ENCODE measurements at places on chromosomes 7 and 10. TPM values are rescaled to one million over a fixed set of nuclear protein-coding genes. Genes with fewer than 3 reads are reported as not detected.

The ANKRD30A gene
- not detected for total RNA-seq

The TRPV6 gene
- total RNA-seq: 7.9 TPM

The FRAT1 gene
- total RNA-seq: 4.4 TPM

The SFTPA1 gene
- 2.9 TPM for total RNA-seq

The FANK1 gene
- 6.6 TPM for total RNA-seq

The MRC1 gene
- total RNA-seq: 18.9 TPM

The FGL2 gene
- 7.4 TPM for total RNA-seq

The CHST15 gene
- total RNA-seq: 27.0 TPM

The FAM24A gene
- total RNA-seq: not detected

The FAM20C gene
- 22.1 TPM for total RNA-seq

The CACNA2D1 gene
- total RNA-seq: 16.9 TPM

The NEUROG3 gene
- total RNA-seq: not detected

The NRAP gene
- total RNA-seq: not detected

The ACTL6B gene
- 0.49 TPM for total RNA-seq

The CALHM3 gene
- not detected for total RNA-seq

The DRGX gene
- not detected for total RNA-seq
